CD4-positive, alpha-beta T cell treated with Interleukin-15 for 4 hours (primary cell): ENCODE measurements at places on chromosomes 4 and X.
A peak's percentile ranks its signal among the peaks of the same experiment; 100 is the strongest.

DNA sequence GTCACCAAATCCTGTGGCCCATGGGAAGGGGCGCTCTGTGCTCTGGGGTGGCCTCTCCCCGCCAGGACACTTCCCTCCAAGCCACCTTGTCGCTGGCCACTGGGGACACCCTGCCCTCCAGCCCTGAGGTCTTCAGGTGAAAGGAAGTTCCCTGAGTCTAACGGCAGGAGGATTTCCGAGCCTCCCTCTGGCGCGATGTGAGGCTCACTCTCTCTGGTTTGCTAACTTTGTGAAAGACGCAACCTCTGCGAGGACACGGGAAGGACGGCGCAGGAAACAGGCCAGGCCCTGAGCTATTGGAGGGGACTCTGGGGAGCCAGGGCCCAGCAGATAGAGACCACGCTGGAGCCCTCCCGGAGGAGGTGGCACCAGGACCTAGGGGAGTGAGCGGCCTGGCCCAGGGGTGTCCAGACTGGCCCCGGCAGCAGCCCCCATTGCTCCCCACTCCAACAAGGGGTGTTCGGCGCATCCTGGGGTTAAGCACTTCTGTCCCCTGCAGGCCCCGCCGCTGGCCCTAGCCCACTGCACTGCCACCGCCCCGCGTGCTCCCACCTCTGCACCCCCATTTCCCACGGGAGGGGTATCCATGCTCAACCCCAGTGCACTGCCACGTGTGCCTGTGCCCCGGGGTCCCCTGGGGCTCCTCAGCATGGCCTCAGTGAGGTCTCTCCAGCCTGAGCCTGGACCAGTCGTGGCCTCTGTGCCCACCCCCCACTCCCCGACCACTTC, 72.2 kb upstream of the MXD4 start:
- no peak for DNase-seq

GRCh38 chr4:148495463-148495862, 53.2 kb upstream of the NR3C2 start:
- DNase-seq = no peak

DNA sequence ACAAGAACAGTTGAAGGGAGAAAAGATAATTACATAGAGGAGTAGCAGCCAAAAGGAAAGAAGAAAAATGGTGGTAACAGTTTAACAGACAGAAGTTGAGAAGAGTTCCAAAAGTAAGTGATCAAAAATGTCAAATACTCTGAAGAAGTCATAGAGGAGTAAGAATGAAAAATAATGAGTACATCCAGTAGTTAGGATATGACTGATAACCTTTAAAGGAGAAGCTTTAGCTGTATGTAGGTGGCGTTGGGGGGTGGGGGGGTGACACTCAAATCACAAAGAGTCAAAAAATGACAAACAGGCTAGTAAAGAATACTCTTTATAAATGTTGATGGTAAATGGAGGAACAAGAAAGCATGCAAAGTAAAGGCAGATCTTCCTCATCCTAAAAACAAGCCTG, 40.6 kb downstream of the RAB33A start:
- DNase-seq = no peak

- no peak for DNase-seq
These were observed 35.6 kb downstream of the FAM47B start for GRCh38 chrX:34978171-34978570.

- no peak for DNase-seq
These were observed 113.2 kb upstream of the LSM6 start for GRCh38 chr4:146062340-146062739.

DNA sequence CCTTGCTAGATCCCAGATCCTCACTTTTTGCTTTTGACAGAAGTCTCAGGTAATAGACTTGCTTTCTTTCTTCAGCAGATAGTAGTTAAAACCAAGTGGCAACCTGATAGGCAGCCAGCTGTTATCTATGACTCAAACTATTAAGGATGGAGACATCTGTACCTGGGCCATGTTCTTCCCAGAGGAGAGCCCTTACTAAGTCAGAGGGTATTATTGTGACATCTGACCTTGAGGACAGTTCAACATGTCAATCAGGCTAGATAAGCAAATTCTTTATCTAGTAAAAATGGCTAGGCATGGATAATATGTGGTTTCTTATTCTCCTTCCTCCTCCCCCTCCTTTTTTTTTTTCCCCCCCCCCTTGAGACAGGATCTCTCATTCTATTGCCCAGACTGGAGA, 39.2 kb downstream of the TRIM2 start:
- no peak for DNase-seq

DNA sequence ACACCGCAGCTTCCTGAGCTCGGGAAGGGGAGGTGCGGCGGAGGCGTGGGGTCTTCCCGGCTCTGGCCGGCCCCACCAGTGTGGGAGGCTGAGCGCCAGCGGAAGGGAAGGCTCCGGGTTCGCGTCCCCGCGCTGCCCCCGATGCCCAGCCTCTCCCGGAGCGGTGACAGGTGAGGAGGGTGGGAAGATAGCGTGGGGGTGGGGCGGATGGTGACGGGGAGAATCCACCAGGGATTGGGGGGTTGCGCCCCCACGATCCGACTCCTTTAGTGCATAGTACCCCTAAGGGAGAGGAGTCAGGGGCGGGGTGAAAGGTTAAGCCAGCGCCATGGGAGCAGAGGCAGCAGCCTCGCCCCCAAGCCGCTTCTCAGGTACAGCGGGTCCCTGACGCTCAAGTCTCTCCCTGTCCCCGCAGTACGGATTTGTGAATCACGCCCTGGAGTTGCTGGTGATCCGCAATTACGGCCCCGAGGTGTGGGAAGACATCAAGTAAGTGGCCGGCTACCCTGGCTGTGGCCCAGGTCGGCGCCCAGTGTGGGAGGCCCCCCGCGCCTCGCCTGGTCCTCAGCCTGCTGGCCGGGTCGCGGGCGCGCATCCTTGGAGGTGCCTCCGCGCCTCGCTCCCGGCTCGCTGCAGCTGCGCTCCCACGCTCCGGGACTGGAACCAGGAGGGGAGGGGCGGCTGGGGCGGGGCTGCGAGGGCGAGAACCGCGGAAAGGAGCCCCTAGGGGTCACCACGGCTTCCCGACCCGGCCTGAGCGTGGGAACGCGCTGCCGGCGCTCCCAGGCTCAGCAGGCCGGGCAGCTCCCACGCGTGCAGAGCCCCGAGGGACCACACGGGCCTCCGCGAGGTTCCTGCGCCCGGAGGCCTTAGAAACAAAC, 791 bp downstream of the GUCY1B1 start:
- DNase-seq = no peak

GRCh38 chr4:24922416-24922815, 9.6 kb upstream of the CCDC149 start:
- no peak for DNase-seq

DNA sequence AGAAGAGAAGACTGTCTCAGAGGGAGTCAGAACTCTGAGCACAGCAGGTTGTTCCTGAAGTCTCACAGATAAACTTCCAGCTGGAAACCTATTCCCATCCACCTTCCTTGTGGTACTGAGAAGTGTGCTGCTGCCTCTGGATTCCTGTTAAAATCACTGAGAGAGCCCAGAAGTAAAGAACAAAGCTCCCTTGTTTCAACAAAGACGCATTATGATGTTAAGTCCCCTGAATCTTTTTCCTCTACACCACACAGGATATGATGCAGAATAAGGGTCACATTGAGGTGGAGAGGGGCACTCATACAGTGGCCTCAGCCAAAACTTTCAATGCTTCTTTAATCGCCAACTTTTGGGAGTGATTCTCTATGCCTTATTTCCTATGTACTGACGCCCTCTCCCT, 321.0 kb downstream of the OPHN1 start:
- no peak for DNase-seq

DNA sequence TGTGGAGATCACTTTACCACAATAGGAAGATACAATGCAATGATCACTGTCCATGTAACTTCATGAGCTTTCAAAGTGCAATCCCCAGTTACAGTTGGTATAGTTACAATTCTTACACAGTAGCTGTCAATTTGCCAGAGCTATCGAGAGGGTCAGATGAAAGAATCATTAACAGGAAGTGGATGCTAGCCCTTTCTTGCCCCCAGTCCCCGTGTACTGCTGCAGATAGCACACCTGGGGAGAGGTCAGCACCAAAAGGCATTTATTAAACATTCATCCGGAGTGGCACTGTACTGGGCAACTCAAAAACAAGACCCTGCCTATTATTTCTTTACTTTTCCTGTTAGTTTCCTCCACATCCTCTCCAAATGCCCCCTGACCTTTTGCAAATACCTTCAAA, 47.7 kb downstream of the SOD3 start:
- DNase-seq = no peak

DNA sequence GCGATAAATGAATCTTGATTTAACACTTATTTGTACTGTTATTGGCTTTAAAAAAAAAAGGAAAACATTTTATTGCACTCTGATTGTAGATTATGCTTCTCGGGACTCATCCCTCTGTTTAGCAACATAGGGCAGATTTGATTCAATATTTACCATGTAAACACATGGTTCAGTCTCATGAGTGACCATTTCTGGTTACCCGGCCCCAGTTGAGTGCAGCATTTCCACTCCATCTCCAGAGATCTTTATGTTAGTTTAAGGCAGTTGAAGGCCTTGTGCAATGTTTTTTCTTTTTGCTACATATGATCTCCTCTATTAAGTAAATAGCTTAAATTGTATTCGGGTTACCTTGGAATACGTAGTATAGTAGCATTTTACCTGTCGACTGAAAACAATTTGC, 143.3 kb upstream of the RPS6KA3 start:
- no peak for DNase-seq

- no peak for DNase-seq
These were observed 174.3 kb downstream of the GPM6A start for GRCh38 chr4:175637762-175638161.

GRCh38 chr4:157300701-157301100, 80.2 kb downstream of the GRIA2 start:
- no peak for DNase-seq

- DNase-seq = no peak
These were observed 49.8 kb downstream of the BEND2 start for GRCh38 chrX:18170910-18171309.

DNA sequence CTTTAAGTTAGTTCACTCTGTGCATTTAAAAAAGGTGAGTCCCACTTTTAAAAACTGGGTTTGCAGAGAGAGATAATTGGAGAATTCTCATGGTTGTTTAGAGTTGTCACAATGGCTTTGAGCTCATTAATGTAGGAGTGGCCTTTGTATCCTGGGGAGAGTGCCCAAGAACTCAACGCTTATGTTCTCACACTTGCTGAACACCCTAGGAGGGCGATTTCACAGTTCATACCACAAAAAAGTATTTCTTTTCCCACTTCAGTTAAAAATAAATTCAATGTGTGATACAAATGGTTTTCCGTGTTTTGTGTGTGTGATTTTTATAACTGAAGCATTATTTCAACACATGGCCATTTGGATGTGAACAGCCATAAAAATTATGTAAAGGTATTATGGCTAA, 8.4 kb downstream of the EMCN start:
- DNase-seq = no peak

DNA sequence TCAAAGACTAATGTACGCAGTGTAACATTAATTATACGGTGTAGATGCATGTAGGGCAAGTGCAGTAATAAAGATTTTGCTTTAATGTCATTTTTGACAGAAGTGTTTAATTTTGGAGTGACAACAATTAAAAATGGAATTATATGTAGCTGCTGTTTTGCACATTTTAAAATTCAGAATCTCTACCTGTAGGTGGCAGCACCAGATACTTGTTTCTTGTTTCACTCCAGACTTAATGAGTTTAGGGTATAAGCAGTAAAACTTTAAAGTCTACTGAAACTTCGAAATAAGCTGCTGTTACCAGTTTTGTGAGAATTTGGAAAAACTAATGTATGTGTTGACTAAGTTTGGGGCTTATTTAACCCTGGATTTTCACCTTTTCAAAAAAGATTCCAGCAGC, 144.9 kb downstream of the POLA1 start:
- peak; percentile 19 for DNase-seq

- DNase-seq = no peak
These were observed 69.0 kb downstream of the ATOH1 start for GRCh38 chr4:93897559-93897958.

DNA sequence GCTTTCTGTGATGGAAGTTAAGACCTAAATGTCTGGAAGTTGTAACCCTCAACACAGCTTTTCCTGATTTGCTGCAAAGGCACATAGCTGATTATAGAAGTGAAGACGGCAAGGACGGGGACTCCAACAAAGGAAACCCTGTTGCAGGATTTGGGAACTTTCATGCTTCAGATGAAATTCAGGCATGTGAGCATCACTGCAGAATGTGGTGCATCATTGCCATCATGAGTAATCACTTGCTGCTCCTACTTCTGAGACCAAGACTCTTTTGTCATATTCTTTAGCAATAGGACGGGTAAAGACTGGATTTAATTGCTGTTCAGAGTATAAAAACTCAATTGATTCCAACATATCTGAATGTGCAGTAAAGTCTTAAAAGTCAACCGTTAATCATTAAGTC, 35.8 kb downstream of the YIPF6 start:
- no peak for DNase-seq

- DNase-seq = no peak
These were observed 194.7 kb upstream of the LNX1 start for GRCh38 chr4:53785996-53786395.

GRCh38 chr4:107366900-107367299, 330.8 kb upstream of the DKK2 start:
- no peak for DNase-seq

GRCh38 chrX:15915959-15916703, 61.5 kb upstream of the AP1S2 start:
- no peak for DNase-seq

GRCh38 chr4:179110356-179110755, 1668.1 kb upstream of the AGA start:
- no peak for DNase-seq

DNA sequence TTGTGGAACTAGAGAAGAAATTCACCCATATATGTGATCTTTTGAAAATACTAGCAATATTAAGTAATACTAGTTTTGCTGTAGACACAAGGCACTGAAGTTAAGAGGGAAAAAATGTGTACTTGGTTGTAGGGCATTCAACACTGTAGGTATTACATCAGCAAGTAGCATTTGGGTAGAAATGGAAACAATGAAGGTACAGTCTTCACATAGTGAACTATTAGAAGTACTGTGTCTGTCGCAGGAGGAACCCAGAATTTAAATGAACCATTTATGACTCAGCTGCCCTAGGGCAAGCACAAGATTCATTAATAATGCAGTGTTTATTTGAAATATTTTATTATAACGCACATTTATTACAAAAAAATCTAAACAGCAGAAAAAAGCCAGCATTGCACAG, 572.7 kb upstream of the TENM3 start:
- DNase-seq = no peak

GRCh38 chrX:79371101-79371500, 4.0 kb upstream of the ITM2A start:
- DNase-seq = no peak
